ENCODE measurements at places on chromosomes 5 and 9. TPM values are rescaled to one million over a fixed set of nuclear protein-coding genes. Genes with fewer than 3 reads are reported as not detected.

The FOXI1 gene
- not detected for polyA plus RNA-seq

The MORN5 gene
- 2.7 TPM for polyA plus RNA-seq

The NR2F1 gene
- 7.9 TPM for polyA plus RNA-seq

The PRDM9 gene
- polyA plus RNA-seq = not detected

The ZSWIM6 gene
- 7.4 TPM for polyA plus RNA-seq
